ENCODE measurements at places on chromosomes 6 and 20.

DNA sequence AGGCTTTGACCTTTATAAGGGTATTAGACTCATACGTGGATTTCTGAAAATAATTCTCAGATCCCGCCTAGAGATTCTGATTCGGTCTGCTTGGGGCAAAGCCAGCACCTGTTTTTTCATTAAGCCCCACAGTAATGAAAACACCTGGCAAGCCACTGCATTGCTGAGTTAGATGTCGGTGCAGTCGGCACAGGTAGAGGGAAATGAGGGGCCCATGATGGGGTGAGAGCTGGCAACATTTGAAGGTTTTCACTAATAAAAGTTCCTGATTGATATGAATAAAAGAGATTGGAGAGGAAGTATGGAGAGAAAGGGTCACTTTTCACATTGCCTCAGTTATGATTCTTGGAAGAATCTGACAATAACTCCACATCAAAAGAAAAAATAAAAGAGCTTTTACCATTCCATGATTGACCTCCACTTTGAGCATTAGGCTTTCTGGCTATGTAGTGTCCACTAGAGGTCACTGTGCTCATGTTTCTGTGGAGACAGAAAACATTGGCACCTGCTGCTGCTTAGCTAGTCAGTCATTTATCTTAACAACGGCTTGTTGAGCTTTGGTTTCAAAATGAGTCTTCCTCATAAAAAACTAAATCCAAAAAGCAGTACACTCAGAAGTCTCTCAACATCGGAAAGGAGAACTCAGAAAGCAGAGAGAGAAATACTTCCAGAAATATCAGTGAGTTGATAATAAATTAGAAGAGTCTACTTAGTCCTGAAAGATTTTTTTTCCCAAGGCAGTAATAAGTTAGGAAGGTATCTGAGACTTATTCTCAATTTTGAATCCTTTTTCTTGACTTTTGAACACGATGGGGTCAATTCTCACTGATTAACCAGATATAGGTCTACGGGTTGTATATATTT, 53.3 kb upstream of the KLHL31 start:
- DNase-seq, result no peak

DNA sequence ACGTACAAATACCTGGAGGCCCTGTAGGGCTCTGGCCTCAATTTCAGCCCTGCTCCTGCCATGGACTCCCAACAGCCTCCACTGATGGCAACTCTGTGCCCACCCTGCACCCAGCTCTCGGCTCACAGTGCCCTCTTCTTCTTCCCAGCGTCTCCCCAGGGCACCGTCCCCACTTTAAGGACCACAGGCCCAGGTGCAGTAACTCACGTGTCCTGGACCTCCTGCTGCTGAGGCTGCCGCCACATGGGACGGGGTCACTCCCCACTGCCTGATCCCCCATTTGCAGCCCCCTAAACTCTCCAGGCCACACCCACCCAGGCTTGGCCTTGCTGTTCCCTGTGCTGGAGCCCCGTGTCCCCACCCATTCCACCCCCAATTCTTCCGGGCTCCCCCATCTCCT, 223.4 kb downstream of the PREX1 start:
- no peak for DNase-seq

GRCh38 chr6:100177956-100178355, 183.9 kb upstream of the MCHR2 start:
- no peak for DNase-seq

GRCh38 chr6:88378639-88379038, 212.5 kb upstream of the CNR1 start:
- no peak for DNase-seq

GRCh38 chr20:63291811-63292210, 1.2 kb upstream of the COL20A1 start:
- no peak for DNase-seq

- no peak for DNase-seq
Observed at GRCh38 chr6:28865401-28866204, 58.2 kb downstream of the TRIM27 start.

GRCh38 chr6:6560909-6561308, 27.6 kb upstream of the LY86 start:
- DNase-seq, result no peak

DNA sequence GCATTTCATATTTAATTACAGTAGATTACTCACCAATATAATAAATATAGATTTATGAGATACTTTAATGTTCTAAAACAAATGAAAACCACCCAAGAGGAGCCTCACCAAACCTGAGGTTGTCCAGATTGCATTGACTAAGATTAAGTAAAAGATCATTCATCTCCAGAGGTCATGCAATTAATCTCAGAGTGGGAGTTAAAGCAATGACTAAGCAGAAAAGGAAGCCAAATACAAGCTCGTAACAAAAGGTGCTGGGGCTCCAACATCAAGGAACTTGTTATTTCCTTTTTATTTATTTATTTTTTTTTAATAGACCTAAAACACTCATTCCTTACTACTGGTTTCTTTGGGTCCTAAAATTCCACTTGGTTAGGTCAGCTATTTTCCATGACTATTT, 57.7 kb downstream of the RSPO3 start:
- no peak for DNase-seq

GRCh38 chr6:115064680-115065079, 721.9 kb upstream of the HS3ST5 start:
- DNase-seq, result no peak

- no peak for DNase-seq
Observed at GRCh38 chr6:11315743-11316437, 83.4 kb upstream of the NEDD9 start.

DNA sequence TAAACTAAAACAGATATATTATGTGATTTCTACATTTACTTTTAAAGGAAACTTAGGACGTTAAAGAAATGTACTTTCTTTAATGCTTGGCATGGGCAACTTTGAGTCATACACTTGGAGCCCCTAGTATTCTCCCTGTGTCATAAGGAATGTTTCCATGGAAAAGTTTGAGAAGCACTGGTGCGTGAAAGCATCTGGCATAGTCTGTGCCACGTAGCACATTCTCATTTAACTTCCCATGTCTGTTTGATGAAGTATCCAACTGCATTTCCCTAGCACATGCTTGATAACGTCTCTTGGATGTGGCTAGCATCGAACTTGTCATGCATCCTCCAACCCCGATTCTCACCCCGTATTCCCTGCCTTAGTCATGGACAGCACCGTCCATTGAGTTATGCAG, 172.0 kb downstream of the TBC1D7 start:
- no peak for DNase-seq

All from omental fat pad (tissue), 4 donors.